ENCODE measurements at places on chromosomes 5 and 9.

DNA sequence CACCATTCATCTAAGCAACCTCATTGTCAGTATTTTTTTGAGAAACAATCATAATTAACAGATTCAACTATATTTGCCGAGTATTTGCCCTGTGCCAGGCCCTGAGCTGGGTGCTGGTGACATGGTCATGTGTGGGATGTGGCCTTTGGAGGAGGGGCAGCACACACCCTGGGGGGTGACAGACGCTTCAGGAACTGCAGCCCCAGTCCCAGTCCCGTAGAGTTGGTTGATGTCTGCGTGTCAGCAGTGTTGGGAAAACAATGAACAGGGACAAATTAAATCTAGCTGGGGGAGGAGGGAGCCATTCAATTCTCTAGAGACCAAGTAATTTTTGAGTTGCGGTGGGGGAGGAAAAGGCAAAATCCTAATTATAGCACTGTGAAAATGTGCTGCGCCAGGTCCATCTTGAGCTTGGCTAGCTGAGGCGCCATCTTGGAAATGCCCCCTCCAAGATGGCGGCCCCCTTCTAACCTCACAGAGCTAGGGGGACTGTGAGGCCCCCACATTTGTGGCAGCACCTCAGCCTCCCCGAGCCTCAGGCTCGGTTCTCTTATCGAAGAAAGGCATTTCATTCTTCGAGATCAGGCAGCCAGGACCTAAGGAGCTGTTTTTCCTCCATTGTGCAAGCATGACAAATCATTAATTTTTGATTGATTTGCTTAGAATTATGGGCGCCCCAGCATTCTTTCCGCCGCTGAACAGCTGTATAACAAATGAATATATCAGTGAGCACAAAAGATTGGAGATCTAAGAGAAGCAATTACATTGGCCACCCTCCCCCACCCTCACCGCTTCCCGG, 87.8 kb downstream of the ZNF618 start:
- DNase-seq = no peak

DNA sequence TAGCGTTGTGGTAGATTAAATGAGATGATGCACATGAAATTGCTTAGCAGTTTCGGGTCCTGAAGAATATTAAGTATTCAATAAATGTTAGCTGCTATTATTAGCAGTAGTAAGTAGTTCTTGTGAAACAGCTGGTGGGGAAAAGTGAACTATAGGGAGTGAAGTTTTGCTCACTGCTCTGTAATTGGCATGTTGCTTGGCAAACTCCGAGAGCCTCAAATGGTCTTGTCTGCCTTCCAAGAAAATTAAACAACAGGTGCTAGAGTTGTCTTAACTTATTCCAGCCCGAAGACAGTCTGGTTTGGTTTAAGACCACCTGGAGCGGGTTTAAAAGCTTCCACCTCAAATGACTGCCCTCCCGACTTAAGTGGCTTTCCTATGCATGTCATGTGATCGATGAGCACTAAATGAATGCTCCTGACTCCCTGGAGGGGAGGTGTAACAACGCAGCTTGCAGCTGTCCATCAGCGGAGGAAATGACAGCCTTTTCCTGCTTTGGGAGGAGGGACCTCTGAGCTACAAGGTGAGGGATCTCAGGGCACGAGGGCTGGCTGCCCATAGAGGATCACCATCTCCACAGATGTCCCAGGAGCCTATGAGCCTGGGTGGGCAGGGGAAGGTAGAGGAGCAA, 202.9 kb upstream of the PANK3 start:
- DNase-seq = no peak

- DNase-seq = peak; percentile 36
Observed at GRCh38 chr5:154446195-154447088, 645 bp downstream of the SAP30L start.

DNA sequence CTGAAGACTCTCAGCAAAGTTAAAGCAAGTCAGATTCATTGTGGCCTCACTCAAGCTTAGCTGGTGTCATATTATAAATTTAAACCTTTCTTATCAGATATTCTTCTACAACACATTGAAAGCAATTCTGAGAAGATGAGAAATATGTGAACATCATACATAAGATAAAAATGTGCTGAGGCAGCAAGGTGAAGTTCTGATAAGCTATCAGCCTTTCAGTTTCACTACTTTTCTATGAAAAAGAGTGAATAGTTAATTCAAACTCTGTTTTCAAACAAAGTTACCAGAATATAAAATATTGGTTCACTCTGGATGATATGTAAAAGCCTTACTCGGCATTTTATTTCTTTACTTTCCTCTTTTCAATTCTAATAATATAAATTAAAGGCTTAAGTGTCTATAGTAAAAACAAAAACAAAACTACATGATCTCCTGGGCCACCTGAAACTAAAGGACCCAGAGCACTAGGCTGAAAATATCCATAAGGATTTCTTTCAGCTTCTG, 824.4 kb downstream of the MTRR start:
- no peak for DNase-seq

DNA sequence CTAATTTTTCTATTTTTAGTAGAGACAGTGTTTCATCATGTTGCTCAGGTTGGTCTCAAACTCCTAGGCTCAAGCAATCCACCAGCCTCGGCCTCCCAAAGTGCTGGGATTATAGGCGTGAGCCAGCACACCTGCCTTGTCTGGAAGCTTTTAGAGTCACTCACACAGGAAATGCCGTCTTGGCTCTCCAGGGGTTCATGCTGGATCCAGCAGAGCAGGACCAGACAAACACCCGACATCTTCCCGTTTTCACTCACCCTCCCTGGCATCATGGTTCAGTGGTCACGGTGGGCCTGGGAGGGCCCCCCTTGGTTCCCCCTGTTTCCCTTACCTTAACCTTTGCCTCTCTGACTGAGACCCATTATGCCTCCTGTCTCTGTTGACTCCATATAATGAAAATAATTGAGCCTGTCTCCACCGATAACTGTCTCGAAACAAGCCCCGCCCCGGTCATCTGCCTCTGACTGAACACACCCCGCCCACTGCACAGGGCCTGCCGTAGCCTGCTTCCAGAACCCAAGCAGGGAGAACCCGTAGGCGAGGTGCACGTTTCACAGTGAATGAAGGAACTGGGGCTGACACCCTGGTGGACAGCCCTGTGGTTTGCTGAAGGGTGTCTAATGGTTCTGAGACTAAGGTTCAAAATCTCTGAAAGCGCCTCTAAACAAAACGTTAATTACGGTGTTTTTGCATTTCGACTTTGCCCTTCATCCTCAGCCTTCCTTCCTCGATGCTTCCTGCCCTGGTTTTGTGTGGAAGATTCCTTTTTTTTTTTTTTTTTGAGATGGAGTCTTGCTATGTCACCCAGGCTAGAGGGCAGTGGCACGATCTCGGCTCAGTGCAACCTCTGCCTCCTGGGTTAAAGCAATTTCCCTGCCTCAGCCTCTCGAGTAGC, 39.7 kb upstream of the SPRY4 start:
- no peak for DNase-seq

DNA sequence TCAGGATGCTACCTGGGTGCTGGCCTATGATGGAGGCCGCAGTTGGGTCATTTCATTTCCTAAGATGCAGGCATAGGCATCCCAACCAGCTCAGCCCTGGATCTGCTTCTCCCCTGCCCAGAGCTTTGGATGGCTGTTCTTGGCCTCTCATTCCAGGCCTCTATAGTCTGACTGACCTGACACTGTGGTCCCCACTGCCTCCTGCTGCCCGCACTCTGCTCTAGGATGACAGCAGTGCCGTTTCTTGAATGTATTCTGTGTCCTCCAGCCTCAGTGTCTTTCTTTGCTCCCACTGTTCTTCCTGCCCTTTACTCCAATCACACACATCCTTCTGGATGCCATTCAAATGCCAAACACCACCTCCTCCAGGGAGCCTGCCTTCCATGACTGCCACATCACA, 235.7 kb downstream of the HSPA4 start:
- peak; percentile 35 for DNase-seq

DNA sequence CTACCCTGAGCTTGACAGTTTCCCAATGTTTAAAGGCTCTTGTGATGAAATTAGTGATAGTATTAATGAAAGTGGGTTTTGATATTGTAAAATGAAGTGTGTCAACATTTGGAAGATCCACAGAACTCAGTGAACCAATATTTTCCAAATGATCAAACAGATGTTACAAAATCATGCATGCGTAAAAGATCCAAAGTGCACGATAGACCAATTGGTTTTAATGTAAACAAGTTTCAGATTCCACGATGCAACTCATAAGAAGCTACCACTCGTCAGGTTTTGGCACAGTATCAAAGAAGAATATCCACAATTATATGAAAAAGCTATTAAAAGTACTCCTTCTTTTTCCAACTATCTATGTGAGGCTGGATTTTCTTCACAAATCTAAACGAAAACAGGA, 82.3 kb downstream of the SLC38A9 start:
- no peak for DNase-seq

- DNase-seq = no peak
Observed at GRCh38 chr9:112233769-112234168, 58.7 kb upstream of the SUSD1 start.

DNA sequence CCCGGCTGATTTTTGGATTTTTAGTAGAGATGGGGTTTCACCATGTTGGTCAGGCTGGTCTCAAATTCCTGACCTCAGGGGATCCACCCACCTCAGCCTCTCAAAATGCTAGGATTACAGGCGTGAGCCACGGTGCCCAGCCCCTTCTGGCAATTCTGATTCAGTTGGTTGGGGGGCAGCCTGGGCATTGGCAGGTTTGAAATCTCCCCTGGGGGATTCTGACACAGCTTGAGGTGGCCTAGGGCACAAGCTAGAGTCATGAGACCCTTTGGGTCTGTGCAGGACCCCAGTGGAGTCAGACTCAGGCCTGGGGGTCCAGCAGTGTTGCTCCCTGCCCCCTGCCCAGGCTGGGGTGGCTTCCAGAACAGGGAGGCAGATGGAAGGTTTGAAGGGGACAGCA, 239.8 kb downstream of the PBX3 start:
- no peak for DNase-seq

DNA sequence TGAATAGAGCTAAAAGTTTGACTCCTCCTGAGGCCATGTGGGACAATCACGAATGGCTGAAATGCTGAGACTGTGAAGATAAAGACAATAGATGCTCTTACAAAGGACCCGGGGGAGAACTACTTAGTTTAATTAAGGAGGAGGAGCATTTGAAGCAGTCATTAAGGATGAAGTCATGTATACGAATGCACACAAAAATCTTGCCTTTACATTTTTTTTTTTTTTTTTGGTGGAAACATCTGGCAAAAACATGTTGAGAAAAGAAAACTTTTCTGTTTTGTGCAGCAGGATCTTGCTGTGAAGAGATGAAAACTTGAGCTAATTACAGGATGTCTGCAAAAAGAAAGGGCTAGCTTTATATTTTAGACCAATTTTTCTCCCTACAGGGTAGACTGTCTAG, 42.3 kb upstream of the NR3C1 start:
- DNase-seq = no peak

- no peak for DNase-seq
Observed at GRCh38 chr5:123452401-123452800, 29.2 kb upstream of the CEP120 start.

DNA sequence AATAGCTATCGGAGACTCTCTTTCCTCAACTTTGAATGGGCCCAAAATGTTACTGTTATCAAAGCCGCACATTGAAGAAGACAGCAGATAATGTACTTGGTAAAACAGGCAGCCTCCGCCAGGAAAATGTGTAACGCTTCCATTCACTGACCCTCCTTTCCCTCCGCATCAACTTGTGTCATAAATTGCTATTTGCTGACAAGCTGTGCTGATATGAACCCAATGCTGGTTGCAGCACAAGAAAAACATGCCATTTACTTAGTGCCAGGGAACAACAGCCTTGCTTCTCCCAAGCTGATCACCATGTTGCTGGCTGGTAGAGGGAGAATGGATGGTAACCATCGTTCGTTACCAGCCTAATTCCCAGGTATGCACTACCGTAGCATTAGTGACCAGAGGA, 162.6 kb upstream of the PPP1R2B start:
- no peak for DNase-seq

- DNase-seq = no peak
Observed at GRCh38 chr9:38126730-38127129, 57.7 kb upstream of the SHB start.

- no peak for DNase-seq
Observed at GRCh38 chr5:73759771-73760170, 133.8 kb downstream of the ARHGEF28 start.

DNA sequence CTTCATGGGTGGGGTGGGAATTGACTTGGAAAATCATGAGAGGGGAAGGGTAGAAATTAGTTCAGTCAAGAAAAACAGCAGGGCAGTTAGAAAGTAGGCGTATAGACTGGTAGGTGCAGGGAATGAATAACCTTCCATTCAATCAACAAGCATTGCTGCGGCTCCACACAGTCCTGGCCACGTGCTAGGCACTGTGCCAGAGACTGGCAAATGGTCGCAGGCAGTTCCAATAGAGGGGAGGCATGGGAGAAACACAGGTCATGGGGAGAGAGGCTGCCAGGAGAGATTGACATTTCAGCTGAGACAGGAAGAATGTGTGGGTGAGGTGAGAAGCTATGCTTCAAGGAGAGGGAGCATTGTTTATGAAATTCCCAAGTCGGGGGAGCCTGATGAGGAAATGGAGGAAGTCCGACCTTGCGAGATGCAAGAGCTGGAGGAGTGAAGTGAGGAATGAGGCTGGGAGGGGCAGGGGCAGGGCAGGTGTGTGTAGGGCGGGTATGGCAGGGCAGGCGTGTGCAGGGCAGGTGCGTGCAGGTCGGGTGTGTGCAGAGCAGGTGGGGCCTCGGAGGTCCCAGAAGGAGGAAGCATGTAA, 54.4 kb upstream of the PPARGC1B start:
- DNase-seq = no peak
